NCI-H187 treated with DMSO at 0.1 percent for 48 hours (cell line): ENCODE measurements at places on chromosomes 1 and 21.

GRCh38 chr1:177686933-177687332 lies 282.9 kb downstream of the SEC16B start:
- DNase-seq, result no peak

DNA sequence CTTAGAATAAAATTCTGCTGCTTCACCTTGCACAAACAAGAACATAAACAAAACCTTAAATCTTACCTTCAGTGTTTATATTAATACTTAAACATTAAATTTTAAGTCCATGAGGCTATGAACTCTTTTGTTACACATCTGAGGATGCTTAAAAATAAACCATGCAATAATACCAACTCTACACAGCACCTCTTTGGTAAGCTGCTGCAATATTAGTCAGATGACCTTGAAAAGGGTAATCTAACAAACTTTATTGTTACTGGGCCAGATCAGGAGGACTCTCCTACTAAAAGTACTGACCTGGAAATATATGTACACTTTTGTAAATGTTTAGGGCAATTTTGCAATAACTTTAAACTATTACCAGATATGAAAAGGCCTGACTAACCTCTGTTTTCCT lies 763 bp downstream of the SIKE1 start:
- no peak for DNase-seq

GRCh38 chr1:183098317-183098716 lies 75.1 kb downstream of the LAMC1 start:
- no peak for DNase-seq

DNA sequence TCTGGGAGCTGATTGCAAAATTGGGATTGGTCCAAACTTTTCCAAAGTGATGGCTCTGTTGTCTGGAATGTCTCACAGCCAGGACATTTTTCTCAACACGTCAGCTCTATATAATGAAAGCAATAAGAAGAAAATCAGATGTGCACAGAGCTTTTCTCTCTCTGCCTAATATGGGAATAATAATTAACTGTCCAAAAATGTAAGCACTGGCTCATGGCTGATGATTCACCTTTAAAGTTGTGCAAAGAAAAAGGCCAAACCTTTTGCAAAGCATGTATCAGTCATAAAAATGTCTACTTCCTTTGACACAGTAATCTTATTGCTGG lies 30.4 kb downstream of the ZNF281 start:
- DNase-seq, result no peak

GRCh38 chr1:245411245-245412036 lies 256.7 kb downstream of the KIF26B start:
- no peak for DNase-seq

- no peak for DNase-seq
These were observed 87.5 kb upstream of the DPYD start for GRCh38 chr1:98008373-98008772.

DNA sequence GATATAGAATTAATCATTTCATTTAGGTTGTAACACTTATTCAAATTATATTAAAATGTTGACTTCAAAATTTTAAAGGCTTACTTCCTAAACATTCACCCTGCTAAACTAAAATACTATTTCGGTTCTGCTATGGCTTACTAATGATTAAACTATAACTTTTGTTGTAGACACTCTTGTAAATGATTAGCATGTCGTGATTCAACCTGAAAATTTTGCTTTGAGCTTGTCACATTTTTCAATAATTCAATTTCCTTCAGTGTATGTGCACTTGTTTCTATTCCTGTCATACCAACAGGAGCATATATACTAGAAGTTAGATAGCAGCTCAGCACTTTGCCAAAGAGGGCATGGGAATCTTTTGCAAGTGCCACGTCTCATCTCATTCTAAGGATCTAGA lies 1018.8 kb downstream of the AMY1C start:
- no peak for DNase-seq

- DNase-seq, result no peak
These were observed 82.3 kb downstream of the CYYR1 start for GRCh38 chr21:26490771-26491170.

DNA sequence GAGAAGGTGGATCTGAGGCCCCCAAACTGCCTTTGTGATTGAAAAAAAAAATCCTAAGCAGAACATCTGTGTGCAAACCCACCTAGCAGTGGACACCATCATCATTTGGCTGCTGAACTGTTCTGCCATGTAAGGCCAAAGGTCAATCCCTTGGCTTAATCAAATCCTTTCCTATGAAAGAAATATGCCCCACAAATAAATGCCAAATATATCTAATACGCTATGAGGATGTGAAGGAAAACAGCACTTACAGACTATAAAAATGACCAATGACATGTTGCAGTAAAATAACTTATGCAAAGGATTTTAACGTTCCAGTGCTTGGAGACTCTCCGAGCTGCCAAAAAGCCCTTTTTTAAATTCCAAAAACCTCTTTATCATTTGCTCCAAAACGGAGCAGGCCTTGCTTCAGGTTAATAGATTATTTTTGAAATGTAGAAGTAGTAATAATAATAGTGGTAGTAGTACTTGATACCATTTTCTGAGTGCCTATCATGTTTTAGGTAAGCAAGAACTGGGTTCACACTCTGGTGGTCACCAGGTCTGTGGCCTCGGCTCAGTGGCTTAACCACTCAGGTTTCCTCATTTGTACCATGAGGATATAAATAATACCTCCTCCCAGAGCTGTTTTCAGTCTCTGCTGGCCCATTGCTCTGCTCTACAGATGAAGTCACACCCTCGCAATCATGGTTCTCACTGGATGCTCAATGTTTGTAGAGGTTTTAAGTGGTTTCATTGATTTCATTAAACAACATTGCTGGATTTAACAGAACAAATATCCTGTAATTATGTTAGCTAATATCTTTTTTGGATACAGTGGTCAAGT lies 47.9 kb upstream of the EDEM3 start:
- DNase-seq, result no peak

- DNase-seq, result no peak
These were observed 25.0 kb downstream of the PTGFRN start for GRCh38 chr1:116934586-116935207.

DNA sequence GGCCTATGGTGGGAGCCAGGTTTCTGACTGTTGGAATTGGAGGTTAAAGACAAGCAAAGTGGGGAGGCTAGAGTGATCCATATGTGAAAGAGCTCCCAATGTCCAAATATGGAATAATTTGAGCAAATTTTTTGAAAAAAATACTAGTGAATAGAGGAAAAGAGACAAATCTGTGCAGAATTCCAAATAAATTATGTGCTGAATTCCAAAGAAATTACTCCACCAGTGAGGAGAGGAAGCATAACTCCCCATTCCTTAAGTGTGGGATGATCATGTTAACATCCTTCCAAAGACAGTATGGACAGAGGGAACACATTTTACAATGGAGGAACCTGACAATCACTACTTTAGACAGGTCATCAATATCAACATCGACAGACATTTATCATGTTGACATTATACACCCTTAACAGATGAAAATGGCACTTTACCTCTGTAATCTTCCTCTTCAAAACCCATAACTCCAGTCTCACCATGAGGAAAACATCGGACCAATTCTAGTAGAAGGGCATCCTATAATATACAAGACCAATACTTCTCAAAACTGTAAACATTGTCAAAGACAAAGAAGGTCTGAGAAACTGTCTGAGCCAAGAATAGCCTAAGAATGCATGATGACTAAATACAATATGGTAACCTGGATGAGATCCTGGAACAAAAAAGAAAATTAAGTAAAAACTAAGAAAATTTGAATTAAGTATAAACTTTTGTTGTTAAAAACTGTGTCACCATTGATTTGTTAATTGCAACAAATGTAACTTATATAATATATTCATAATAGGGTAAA lies 71.5 kb upstream of the RGS4 start:
- DNase-seq, result no peak

GRCh38 chr1:56491441-56491840 lies 87.9 kb downstream of the PLPP3 start:
- DNase-seq, result no peak

DNA sequence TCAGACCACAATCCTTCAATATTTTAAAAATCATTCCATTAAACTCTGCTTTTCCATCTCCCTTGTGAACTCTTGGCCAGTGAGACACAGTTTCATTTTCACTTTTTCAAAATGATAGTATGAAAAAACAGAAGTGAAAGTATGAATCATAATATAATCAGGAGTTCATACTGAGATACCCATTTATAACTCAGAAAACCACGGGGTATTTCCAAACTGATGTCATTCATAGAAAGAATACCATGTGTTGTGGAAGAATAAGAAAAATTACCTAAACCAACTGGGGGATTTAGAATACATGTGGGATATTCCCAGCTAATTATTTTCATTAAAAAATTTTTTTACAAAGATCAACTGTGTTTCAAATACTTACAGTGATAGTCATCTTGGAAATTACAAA lies 149.9 kb downstream of the MRPL39 start:
- no peak for DNase-seq
